ENCODE measurements at places on chromosomes 13 and 19. TPM values are rescaled to one million over a fixed set of nuclear protein-coding genes. Genes with fewer than 3 reads are reported as not detected.

The SLC7A10 gene
- total RNA-seq = 0.41 TPM

The FUT6 gene
- not detected for total RNA-seq

GRCh38 chr19:18875726-18876125 is 20.2 kb downstream of the CERS1 start:
- no peak for DNase-seq

- DNase-seq = no peak
These were observed 155.0 kb upstream of the SOX1 start for GRCh38 chr13:111911754-111912452.

DNA sequence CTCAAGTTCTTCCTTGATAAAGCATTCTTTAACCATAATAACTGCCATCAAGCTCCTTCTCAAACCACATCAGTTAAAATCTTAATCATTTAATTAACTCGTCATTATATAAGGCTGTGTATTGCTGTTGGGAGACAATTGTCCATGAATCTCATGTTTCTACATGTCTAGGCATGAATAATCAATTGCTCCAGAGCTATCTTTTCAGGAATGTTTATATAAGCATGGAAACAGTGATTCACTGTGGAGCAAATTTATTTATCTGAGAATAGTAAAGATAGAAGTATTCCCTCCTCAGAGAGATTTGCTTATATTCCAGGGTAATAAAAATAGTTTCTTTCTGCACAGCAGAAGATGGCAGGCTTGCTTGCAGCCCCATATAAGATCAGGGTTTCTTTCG is 71.1 kb downstream of the CBY2 start:
- DNase-seq = no peak

DNA sequence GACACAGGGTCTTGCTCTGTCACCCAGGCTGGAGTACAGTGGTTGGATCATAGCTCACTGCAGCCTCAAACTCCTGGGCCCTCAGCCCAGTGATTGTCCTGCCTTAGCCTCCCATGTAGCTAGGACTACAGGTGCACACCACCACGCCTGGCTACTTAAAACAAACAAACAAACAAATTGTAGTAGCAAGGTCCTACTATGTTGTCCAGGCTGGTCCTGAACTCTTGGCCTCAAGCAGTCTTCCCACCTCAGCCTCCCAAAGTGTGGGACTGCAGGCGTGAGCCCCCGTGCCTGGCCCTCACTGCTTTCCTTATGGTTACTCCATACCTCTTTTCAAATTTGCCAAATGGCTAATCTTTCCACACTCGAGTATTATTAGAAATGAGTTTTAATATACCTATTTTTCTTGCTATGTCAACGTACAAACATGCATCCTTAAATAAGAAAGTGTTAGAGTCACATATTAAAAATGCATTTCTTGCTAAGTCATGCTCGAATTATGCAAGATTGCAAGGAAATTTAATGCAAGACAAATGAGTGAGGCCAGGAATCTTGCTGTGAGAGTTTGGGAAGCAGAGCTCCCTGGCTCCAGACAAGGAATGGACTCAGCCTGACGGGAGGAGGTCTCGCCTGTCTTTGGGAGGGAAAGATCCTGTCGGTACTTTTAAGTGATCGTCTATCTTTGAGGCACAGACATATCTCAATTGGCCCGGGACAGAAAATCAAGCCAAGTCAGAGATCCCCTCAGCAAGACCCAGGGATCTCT is 39.4 kb downstream of the RFX2 start:
- DNase-seq = no peak

DNA sequence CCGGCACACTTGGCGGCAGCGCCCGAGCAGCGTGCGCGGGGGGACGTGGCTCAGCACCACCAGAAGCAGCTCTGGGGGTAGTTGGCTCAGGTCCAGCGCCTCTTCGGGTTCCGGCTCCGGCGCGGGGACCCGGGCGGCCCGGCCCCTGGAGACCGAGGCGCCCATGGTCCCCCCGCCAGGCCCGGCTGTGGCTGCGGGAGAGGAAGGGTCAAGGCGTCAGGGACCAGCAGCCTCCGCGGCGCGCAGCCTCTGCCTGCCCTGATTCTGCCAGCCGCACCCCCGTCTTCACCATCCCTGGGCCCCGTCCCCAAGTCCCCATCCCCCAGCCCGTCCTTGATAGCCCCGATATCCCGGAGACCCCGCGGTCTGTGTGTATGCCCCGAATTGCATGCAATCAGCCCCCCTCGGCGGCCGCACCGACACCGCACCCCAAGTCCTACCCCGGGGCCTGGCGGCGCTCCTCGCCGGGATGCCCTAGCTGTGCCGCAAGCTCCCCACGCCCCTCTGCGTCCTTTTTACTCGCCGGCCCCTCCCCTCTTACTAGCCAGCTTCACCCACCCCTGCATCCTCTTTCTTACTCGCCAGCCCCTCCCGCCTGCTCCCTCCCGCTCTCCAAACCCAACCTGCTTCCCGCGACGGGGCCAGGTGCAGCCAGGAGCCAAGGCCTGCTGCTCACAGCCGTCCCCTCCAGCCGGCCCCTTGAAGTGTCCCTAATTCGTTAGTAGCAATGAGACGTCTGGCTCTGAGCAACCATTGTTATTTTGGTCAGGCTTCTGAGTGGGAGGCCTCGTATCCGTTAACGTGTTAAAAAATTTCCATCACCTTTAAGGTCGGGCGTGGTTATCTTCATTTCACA is at the start of gene FBXO27:
Gene FBXO27, minus strand, starts transcription at position 487 of the 856 bp plus-strand sequence. Its CDS starts 322 bp downstream, at position 165.
- DNase-seq = peak; percentile 62

DNA sequence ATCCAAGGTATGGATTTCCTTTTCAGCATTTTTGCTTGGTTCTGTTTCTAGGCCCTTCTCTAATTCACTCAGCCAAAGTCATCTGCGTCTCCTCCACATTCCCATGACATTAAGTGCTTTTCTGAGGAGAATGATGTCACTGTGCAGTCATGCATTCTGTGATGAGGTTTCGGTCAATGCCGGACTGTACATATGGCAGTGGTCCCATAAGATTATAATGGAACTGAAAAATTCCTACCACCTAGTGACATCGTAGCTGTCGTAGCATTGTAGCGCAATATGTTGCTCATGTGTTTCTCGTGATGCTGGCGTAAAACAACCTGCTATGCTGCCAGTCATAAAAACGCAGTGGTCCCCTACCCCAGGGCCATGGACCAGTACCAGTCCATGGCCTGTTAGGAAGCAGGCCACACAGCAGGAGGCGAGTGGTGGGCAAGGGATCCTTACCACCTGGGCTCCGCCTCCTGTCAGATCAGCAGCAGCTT is 63.4 kb upstream of the TNFRSF19 start:
- DNase-seq = no peak

GRCh38 chr13:84563611-84564010 is 681.3 kb upstream of the SLITRK1 start:
- DNase-seq = no peak
